ENCODE measurements at places on chromosomes 5 and 9. TPM values are rescaled to one million over a fixed set of nuclear protein-coding genes. Genes with fewer than 3 reads are reported as not detected.

The DMRT3 gene
- not detected for total RNA-seq

The PCDHGC4 gene
- not detected for total RNA-seq

The BNC2 gene
- total RNA-seq: not detected

- no peaks in the 10 kb centered on the region for H3K27me3 ChIP-seq
- peaks cover 20% of the 10 kb centered on the region for H3K36me3 ChIP-seq
- H3K4me1 ChIP-seq: no peaks in the 10 kb centered on the region
- H3K4me3 ChIP-seq: no peak overlapping the region
- no peak for DNase-seq
These were observed 21.4 kb downstream of the WDR70 start for GRCh38 chr5:37400501-37400900.

- H3K27me3 ChIP-seq: peaks cover 44% of the 10 kb centered on the region
- H3K27ac ChIP-seq: no peak overlapping the region
- DNase-seq: no peak
- H3K4me3 ChIP-seq: no peak overlapping the region
- no peaks in the 10 kb centered on the region for H3K4me1 ChIP-seq
These were observed 598.7 kb upstream of the SGCD start for GRCh38 chr5:155728146-155728856.

Measured in activated T-helper 2 cell treated with anti-CD3 and anti-CD28 coated beads, Interferon-gamma antibody, Interleukin-2, Interleukin-4, amounts not matched to agents 10 μg/mL and 5 μg/mL and 100 μg/mL, durations not matched to agents 14 hours and 24 hours and 36 hours (primary cell).